ENCODE measurements at places on chromosomes 4 and X.

DNA sequence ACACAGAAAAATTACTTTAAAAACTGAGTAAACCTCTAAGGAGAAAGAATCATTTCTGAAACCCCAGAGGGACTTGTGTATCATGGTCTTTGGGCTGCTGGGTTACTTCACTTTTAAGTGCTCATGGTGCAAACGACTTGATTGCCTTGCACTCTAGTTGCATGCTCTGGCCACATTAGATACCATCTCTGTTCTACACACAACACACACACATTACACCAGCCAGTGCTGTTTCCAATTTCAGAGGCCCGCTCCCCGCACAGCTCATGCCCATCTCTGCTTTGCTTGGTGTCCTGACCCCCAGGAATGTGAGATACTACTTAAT lies 2.1 kb downstream of the PPP3CA start:
- DNase-seq = peak; percentile 42

DNA sequence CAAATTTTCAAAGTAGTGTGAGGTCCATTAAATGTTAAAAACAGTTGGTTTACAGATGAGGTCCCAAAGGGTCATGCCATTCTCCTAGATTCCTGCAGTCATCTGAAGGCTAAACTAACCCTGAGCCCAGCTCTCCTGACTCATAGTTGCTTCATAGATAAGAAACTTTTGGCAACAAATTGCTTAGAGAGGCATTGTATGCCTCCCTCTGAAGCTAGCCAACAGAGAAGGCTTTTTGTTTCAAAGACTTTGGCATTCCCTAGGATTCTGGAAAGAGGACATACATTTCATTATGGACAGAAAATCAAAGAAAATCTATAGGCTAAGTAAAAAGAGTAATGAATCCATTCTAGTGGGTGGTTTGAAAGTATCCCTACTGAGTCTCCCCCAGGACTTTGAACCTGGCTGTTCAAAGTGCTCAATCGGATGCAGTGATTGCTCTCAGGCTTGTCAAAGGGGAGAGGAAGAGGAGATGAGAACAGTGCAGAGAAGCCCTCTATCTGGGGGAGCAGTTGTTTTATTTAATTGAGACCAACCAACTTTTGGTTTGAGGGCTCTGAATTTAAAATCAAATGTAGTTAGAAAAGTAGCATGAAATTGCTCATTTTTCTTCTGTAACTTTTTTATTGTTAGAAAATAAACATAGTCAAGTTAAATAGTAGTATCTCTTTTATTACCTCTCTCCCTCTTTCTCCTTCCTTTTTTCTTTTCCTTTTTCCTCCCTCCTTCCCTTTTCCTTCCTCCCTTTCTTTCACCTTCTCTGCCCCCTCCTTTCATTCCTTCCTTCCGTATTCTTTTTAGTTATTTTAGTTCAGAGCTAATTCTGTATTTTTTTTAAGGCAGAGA lies 72.3 kb upstream of the ZNF518B start:
- no peak for DNase-seq

GRCh38 chr4:95541889-95542607 lies 6.7 kb downstream of the UNC5C start:
- no peak for DNase-seq

- no peak for DNase-seq
These were observed 29.7 kb upstream of the WFS1 start for GRCh38 chr4:6239968-6240367.

GRCh38 chr4:163107754-163108153 lies 58.9 kb downstream of the NAF1 start:
- peak; percentile 34 for DNase-seq

- DNase-seq = peak; percentile 20
These were observed 857 bp downstream of the SCML1 start for GRCh38 chrX:17737986-17738713.

DNA sequence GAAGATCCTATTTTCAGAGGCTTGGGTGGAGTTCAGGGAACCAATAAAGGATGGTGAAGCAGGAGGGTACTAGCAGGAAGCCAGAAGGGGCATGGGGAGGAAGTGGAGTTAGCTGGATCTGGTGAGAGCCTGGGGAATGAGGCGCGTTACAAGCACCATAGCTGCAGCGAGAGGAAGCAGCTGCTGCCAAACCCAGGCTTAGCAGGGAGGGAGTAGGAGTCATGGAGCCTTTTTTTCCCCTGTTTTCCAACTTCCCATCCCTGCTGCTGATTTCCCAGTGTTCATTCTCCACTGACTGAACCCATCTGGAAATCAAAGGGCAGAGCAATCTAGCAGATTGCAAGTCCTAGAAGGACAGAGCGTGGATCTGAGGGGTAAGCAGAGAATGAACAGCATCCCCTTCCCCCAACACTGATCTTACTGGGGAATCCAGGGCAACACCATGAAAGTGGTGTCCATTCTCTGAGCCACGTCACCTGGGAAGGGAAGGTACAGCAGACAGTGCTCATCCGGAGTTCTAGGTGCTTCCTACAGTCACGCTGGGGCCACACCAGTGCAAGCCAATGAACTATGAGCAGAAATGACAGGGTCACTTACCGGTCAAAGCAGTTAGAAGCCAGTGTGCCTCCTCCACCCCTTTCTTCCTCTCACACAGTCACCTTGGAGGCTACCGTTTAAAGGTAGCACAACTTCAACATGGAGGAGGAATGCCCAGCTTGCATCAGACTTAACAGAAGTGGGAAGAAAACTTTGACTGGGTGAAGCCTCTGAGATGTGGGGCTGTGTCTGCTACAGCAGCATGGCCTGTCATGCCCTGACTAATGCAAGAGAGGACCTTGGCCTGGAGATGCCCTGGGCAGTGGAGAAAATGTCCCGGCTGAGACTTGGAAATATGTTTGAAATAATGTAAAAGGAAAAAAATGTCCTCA lies 36.7 kb downstream of the SMIM20 start:
- no peak for DNase-seq

DNA sequence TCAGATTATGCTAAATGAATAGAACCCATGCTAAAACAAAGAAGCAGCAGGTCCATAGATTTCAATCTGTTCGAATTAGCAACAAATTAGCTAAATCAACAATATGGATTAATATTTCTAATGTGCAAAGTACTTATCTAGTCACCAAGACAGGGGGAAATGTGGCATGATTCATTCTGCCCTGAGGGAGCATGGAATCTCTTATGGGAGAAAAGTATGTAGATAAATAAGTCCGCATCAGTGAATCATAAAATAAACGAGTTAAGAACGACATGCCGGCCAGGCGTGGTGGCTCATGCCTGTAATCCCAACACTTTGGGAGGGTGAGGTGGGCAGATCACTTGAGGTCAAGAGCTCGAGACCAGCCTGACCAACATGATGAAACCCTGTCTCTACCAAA lies 102.1 kb downstream of the ANOS1 start:
- DNase-seq = no peak

GRCh38 chrX:106707771-106708454 lies 18.6 kb upstream of the RNF128 start:
- DNase-seq = no peak

DNA sequence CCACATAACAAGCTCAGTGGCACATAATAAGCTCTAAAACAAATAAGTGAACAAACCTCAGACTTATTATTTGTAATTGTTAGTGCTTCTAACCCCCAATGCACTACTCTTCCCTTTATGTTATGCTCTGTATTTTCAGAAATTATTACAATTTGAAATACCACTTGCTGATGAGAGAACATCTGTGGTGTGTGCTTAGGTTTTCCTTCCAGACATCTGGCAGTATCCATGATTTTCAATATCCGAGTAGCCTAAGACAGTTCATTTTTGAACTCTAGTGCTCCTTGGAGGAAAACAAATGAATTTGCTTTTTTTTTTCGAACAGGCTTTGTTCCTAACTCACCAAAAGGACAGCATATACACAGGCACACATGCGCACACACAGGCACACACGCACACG lies 278.7 kb upstream of the CLNK start:
- DNase-seq = no peak

GRCh38 chr4:97548943-97549583 lies 594.2 kb downstream of the STPG2 start:
- no peak for DNase-seq

DNA sequence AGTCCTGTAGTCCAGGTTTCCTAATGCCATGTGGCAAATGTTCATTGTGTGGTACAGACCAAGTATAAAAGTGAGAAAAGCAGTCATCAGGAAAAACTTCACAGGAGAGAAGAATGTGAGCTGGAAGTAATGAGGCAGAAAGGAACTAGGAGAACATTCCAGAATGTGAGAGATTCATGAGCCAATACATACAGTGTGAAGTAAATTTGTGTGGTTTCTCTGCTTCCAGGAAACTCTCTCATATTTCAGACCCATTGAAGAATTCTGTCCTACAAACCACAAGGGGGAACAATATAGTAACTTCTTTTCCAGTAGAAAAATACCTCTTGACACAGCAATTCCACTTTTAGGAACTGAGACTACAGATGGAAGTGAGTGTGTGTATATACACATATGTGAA lies 136.5 kb downstream of the RNF150 start:
- no peak for DNase-seq

- no peak for DNase-seq
These were observed 123.8 kb upstream of the TEX13D start for GRCh38 chrX:124208660-124209059.

GRCh38 chr4:39255266-39255665 lies 72.9 kb downstream of the WDR19 start:
- no peak for DNase-seq

DNA sequence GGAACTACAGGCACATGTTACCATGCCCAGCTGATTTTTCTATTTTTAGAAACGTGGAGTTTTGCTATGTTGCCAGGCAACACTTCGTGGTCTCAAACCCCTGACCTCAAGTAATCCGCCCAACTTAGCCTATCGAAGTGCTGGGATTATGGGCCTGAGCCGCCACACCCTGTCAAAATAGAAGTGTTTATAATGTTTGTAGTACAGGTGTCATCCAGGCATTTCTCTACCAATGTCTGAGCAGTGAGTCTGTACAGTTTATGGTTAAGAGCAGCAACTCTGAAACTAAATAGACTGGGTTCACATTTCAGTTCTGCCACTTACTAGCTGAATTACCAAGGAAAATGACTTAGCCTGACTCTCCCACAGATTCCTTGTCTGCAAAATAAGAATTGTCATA lies 460.4 kb upstream of the GALNT7 start:
- DNase-seq = no peak

DNA sequence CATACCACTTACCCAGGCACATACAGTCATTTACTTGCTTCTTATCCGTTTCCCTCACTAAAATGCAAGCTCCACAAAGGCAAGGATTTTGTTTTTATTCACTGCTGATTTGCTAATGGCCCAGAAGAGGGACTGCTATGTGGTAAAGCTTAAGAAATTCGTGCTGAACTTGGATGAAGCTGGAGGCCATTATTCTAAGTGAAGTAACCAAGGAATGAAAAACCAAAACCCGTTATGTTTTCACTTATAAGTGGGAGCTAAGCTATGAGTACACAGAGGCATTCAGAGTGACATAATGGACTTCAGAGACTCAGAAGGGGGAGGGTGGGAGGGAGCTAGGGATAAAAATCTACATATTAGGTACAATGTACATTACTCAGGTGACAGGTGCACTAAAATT lies 47.2 kb downstream of the RAB33B start:
- DNase-seq = no peak

- peak; percentile 21 for DNase-seq
These were observed 15.2 kb downstream of the ASB11 start for GRCh38 chrX:15299941-15300851.

DNA sequence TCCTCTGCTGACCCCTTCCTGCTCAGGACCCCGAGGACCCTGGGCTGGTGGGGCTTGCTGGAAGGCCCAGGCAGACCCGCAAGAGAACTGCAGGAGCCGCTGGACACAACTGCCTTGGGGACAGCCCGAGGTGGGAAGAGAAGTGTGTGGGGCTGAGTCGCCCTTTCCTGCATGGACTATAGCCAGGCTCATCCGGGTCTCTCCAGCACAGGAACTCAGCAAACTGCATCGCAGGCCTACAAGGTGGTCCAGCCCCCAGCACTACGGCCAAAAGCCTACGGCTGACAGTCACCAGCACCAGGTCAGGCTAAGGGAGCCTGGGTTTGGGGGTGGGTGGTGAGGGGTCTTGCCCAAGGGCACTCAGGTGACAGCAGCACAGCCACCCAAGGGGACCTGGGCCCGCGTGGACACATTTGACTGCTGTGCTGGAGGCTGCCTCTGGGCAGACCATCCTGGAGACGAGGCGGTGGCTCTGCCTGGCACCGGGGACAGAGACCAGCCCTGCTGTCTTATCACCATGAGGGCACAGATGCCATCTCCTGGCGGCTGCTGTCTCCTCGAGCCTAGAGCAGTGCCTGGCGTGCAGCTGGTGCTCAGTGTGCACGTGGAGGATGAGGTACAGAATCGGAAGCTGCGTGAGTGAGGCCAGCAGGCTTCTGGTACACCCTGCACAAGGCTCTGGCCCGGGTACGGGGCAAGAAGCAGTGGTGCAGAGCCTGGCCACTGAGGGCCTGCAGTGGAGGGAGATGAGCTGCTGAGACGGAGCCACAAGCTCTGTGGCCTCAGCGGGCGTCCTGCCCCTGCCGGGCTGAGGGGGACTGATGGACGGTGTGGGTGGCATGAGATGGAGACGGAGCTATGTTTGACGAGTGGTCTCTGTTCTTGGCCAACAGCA lies 15.1 kb downstream of the LRPAP1 start:
- no peak for DNase-seq

DNA sequence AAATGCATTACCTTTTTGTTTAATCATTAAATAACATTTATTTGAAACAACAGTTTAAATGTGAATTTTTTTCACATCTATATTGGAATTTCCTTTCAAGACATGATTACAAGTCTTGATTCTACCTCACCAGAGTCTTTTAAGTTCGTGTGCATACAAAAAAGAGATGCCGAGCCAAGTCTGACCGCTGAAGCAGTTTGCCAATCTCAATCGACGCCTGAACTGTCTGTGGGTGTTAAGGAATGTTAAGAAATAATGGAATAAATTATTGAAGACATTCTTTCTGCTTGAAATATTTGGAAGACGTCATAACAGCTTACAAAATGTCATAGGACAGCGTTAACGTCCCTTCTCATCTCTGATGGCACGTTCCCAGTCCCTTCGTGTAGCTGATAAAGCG lies 27.9 kb upstream of the TNIP3 start:
- no peak for DNase-seq

GRCh38 chr4:129808242-129808641 lies 712.3 kb downstream of the C4orf33 start:
- no peak for DNase-seq

- no peak for DNase-seq
These were observed 32.1 kb downstream of the TAPT1 start for GRCh38 chr4:16194214-16194613.

GRCh38 chr4:41213625-41214135 lies 662 bp downstream of the APBB2 start:
- no peak for DNase-seq

- DNase-seq = no peak
These were observed 16.1 kb upstream of the ACSL4 start for GRCh38 chrX:109749207-109749606.

- no peak for DNase-seq
These were observed 37.5 kb downstream of the ARHGAP10 start for GRCh38 chr4:147769386-147769785.
